Gastroesophageal sphincter (tissue), 4 donors: ENCODE measurements at places on chromosomes 3 and 15.
A peak's percentile ranks its signal among the peaks of the same experiment; 100 is the strongest.

GRCh38 chr15:70435369-70435768, 328.0 kb downstream of the UACA start:
- no peak for ATAC-seq
- no peaks in the 10 kb centered on the region for H3K36me3 ChIP-seq
- no peak overlapping the region for H3K27ac ChIP-seq
- H3K27me3 ChIP-seq: peaks cover under 1% of the 10 kb centered on the region

- no peak overlapping the region for H3K4me3 ChIP-seq
- no peak for ATAC-seq
- H3K27me3 ChIP-seq: no peaks in the 10 kb centered on the region
- H3K4me1 ChIP-seq: no peaks in the 10 kb centered on the region
- no peak overlapping the region for H3K27ac ChIP-seq
Measured at GRCh38 chr3:18245721-18246120, 179.4 kb downstream of the SATB1 start.

- H3K4me1 ChIP-seq: no peaks in the 10 kb centered on the region
- no peak overlapping the region for H3K4me3 ChIP-seq
- ATAC-seq: no peak
- H3K27me3 ChIP-seq: no peaks in the 10 kb centered on the region
- no peaks in the 10 kb centered on the region for H3K36me3 ChIP-seq
Measured at GRCh38 chr3:107193116-107193515, 184.1 kb upstream of the CCDC54 start.

DNA sequence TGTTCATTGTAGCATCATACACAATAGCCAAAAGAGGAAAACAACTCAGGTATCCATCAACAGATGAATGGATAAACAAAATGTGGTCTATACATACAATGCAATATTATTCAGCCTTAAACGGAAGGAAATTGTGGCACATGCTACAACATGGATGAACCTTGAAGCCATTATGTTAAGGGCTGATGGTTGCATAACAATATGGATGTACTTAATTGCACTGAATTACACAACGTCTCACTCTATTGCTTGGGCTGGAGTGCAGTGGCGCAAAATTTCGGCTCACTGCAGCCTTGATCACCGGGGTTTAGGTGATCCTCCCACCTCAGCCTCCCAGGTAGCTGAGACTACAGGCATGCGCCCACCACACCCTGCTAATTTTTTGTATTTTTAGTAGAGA, 7.0 kb upstream of the TMEM62 start:
- no peaks in the 10 kb centered on the region for H3K4me1 ChIP-seq
- no peak overlapping the region for H3K4me3 ChIP-seq
- no peaks in the 10 kb centered on the region for H3K36me3 ChIP-seq

DNA sequence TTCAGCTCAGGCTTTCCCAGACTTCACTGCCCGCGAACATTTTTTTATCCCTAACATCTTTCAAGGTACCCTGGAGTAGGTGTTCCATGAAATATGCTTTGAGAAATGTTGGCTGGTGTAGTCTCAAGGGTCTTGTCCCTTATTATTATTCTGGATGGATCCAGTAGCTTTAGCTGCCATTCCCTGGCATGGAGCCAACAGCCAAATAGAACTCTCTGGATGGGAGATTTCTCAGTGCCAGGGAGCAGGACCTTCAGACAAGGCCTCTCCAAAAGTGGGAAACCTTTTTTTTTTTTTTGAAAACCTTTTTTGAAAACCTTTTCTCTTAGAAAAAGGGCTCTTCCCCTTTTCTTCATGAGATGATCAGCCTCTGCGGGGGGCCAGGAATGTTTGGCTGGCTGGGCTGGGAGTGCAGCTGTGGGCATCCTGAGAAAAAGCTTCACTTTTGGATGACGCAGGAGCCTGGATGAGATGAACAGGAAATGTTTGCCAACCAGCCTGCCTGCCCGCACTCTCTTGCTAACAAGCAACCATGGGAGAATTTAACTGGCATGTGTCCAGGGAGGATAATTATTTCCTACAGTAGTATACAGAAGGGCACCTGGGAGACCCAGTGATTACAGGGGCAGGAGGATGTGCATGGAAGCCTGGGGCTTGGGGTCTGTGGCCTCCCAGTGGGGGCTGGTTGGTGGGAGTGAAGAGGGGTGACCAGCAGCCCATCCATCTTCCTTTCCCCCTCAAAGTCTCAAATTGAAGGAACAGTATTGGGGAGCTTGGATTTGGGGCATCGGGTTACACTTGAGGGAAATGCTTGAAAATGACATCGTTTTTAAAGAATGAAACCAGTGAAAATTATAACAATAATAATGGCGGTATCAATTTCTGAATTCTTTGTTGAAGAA, 109.1 kb upstream of the LRIG1 start:
- no peak overlapping the region for H3K27ac ChIP-seq
- H3K27me3 ChIP-seq: no peaks in the 10 kb centered on the region
- H3K4me1 ChIP-seq: no peaks in the 10 kb centered on the region

GRCh38 chr15:70200511-70201424, 103.1 kb upstream of the TLE3 start:
- no peak for ATAC-seq
- peak overlapping the region; percentile 56 for H3K27ac ChIP-seq
- H3K36me3 ChIP-seq: no peaks in the 10 kb centered on the region
